GM19239 (cell line): ENCODE measurements at places on chromosomes 16 and 17.

GRCh38 chr17:48843187-48843900 is 12.5 kb downstream of the CALCOCO2 start:
- no peak for DNase-seq

DNA sequence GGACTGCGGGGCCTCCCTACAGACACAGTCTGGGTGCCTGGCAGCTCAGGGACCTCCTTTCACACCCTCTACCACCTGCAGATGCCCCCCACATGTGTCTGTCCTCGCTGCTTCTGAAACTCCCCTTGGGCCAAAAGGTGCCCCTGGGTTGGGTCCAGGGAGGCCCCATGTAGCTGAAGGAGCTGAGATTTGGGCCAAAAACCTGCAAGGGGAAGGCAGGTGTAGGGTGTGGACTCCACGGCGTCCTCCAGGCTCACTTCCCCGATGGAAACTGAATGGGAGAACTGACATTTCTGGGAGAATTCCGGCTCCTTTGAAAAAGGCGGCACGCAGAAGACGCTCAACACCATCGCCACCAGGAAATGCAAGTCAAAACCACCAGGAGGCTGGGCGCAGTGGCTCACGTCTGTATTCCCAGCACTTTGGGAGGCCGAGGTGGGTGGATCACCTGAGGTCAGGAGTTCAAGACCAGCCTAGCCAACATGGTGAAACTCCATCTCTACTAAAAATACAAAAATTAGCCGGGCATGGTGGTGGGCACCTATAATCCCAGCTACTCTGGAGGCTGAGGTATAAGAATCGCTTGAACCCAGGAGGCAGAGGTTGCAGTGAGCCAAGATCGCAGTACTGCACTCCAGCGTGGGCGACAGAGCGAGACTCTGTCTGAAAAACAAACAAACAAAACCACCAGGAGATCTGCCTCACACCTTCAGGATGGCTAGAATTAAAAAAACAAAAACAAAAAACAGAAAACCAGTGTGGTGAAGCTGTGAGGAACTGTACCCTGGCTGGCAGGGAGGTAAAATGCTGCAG is 13.2 kb upstream of the BAIAP2 start:
- DNase-seq: no peak

GRCh38 chr16:57007530-57007929 is 18.2 kb downstream of the NLRC5 start:
- DNase-seq: no peak

GRCh38 chr17:28484296-28484695 is 10.9 kb downstream of the SLC13A2 start:
- DNase-seq: no peak

- no peak for DNase-seq
Measured at GRCh38 chr16:81831722-81832126, 52.6 kb downstream of the PLCG2 start.

DNA sequence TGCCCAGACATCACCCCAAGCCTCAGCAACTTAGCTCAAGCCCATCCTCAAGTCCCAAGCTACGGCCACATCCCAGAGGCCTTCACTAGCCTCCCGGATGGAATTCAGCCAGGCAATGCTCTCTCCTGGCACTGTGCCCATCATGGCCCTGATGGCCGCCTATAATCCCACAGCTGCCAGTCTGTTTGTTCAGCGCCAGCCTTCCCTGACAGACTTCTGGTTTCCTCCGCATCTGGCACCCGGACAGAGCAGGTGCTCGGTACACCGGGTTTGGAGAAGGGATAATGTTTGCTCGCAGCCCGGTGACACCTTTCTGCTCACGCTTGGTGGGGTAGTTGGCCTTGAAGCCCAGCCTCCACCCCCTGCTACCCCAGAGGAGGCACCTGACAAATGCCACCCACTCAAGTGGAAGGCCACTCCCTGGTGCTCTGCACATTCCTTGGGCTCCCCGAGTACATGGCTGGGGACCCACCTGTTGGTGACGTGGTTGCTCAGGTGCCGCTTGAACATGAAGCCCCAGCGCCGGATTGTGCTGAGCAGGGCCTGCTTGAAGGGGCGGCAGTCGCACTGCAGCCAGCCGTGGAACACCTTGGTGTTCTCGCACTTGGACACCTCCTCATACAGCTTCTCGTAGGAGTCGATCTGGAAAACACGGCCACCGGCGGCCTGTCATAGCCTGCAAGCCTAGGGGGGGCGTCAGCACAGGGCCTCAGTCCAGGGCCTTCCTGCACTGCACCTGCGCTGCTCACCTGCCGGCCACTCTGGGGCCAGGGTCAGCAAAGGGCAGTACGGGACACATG is 47.1 kb downstream of the DNAH17 start:
- no peak for DNase-seq

DNA sequence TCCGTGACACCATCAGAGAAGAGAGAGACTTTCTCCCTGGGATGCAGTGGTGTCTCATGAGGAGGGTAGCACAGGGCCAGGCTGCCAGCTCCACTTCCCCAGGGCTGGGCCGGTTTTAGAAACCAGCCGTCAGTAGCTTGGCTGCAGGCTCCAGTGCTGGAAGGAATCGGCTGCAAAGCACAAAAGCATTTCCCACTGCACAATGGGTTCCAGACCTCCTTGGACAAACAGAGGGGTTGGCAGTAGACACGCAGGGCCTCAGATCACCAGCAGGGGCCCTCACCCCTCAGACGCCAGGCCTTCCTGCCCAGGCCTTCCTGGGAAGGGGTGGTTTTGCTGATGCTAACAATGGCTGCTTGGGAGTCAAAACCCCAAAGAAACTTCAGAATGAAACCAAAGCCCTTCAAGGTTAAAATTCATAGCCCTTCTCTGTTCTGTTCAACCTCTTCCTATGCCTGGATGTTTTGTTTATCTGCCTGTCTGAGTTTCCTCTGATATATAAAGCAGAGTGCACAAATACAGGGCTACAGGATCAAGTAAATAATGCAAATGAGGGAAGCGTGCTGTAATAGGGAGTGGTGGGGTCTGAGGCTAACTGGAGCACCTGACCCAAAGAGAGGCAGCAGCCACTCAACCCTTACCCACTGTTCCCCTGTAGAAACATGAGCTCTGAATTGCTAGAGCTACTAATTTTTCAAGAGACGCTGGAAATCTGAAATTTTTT is 26.2 kb downstream of the TEKT5 start:
- DNase-seq: peak; percentile 34

GRCh38 chr16:709566-710499 is 4.2 kb upstream of the FBXL16 start:
- DNase-seq: no peak

DNA sequence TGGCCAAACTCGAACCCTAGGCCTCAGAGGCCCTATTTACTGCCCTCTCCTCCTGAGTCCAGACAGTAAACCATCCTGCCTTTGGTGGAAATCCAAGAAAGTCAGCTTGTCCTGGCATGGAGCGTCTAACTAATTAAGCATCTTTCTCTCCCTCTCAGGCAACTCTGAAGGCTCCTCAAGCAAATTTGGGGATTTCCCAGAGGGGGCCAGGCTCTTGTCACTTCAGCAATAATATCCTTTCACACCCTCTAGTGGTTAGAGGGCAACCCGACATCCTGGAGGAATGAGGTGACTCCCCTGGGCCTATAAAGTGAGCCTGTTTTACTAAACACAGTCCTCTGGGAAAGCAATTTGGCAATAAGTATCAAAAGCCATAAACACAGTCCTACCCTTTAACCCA is 60.4 kb downstream of the NOG start:
- DNase-seq: peak; percentile 29

DNA sequence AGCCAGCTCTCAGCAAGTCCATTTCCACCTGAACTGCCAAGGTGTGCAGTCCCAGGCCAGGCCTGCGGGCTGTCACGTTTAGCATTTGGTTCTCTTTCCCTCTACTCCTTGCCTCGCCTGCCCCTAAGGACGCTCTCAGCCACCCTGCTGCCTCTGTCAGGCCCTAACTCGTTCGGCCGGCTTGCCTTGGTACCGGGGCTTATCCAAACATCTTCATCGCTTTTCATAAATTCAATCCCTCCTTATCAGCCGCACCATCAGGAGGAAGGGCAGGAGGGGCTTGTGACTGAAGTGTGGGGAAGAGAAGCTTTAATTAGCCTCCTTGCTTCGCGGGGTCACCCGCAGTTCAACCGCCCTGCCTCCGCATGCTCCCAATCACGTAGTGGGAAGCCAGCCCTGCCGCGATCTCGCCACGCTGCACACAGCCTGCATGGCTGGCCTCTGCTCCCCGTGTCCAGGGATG is 231.1 kb downstream of the SOX9 start:
- DNase-seq: no peak

DNA sequence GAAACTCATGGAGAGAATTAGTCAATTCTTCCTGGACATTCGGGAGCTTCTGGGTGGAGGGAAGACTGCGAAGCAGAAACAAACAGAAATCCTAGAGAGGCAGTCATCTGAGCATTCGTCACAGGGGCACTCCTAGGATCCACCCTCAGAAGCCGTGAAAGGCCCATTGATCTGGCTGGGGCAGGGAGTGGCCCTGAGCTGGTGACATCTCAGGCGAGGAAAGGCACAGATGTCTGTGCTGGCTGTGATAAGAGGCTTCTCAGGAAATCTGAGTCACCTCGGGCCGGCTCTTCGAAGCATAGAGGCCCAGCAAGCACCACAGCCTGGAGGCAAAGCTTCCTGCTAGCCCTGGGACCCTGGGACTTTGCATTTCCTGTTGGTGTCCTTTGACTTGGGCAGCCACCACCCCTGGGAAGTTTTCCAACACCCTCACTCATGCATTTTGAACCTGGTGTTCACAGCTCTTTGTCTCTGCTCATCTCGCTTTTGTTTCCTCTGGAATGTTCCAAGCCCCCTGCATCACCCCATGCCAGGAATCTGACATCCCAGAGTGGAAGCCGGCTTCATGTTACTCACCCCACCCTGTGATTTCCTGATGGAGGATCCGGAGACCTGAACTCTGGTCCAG is 23.3 kb upstream of the CDRT4 start:
- DNase-seq: no peak

DNA sequence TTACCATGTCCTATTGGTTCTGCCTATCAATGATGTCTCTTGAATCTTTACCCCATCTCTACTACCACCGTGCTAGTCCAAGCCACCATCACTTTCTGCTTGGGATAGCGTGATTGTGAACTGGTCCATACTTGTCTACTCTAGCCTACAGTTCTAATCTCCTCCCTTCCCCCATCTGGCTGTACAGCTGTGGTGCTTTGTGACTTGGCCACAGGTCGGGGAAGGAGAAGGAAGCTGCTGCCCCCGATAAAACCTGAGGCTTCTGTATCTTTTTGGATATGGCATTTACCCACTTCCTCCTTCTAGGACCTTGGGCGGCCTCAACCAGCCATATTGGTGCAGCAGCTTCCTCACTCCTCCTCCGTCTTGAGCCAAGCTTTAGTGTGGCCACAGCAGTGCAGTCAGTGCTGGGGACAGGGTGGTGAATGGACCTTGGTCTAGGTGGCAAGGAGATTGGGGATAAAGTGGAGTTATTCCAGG is 314 bp upstream of the ITGA2B start:
- no peak for DNase-seq

- DNase-seq: no peak
Measured at GRCh38 chr16:55588799-55589198, 22.3 kb downstream of the CAPNS2 start.

DNA sequence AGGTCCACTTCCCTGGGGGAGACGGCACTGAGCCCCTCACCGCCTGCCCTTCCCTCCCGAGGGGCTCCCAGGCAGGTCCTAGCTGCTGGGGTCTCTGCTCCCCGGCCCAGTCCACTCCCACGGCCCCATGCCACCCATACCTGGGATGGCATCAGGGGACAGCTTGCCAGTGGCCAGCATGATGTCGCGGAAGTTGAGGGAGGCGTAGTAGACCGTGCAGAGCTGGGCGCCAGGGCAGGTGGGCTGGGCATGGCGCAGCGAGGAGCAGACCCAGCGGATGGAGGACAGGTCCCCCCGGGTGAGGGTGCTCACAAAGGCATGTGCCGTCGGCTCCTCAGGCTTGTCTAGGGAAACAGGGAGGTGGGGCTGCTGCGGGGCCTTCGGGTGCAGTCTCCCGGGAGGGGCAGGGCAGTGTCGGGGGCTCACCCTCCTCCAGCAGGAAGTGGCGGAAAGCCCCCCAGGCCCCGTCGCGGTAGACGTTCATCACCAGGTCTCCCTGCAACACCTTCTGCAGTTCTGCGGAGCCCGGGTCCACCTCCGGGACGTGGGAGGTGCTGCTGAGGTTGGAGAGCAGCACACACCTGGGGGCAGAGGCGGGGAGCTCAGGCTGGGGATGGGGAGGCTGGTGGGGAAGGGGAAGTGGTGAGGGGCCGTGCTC is 13.5 kb downstream of the FASN start:
- no peak for DNase-seq

DNA sequence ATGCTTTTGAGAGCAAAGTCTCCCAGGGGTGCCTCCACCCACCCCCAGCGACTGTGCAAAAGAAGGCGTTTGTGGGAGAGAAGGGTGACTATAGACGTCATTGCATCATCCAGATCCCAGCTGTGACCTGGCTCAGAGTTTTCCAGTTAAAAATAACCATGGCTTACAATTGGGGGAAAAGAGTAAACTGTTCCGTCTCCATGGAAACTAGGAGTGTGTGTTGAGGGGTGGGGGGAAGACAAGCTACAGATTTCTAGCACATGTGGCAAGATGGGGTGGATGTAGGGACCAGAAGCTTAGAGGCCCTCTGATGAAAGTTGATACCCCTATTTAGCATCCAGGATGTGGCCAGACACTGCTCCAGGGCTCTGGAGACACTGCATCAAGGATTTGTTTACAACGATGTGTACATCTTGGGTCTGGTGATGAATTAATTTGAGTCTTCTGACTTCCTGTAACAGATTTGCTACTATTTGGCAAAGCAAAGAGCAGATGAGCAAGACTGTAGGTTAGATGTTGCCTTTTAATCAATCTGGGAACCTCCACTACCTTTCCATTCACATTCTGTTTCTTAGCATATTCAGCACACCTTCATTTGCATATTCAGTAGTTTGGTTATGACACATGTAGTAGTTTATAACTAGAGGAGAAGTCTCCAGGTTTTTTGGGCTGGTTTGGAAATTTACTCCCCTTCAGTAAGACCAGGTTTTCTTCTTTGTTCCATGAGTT is 6.2 kb upstream of the DUSP14 start:
- DNase-seq: no peak

DNA sequence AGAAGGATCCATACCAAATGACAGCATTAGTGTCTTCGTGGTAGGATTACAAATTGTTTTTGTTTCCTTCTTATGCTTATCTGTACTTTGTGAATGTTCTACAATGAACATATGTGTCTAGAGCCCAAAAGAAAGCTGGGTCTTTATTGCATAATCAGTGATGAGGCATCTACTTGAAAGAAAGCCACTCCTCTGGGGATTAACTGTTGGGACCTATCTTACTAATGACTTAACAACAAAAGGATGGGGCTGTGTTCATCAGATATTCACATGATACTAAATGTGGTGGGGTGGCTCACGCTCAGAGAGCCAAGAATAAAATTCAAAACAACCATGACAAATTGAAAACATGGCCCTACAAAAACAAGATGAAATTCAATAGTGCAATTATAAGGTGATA is 160.2 kb downstream of the RGS9 start:
- no peak for DNase-seq
